ENCODE measurements at places on chromosomes 1 and 21.

DNA sequence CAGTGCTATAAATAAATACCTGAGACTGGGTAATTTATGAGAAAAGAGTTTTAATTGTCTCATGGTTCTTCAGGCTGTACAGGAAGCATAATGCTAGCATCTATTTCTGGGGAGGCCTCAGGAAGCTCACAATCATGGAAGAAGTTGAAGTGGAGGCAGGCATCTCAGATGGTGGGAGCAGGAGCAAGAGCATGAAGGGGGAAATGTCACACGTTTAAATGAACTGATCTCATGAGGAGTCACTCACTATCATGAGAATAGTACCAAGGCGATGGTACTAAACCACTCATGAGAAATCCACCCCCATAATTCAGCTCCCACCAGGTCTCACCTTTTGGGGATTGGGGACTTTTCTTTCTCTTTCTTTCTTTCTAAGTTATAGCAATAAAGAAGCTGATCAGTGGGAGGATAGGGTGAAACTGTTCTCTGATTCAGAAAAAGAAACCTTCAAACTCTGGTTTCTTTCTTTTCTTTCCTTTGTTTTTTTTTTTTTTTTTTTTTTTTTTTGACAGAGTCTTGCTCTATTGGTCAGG is 17.1 kb upstream of the SPAG17 start:
- no peak for DNase-seq

DNA sequence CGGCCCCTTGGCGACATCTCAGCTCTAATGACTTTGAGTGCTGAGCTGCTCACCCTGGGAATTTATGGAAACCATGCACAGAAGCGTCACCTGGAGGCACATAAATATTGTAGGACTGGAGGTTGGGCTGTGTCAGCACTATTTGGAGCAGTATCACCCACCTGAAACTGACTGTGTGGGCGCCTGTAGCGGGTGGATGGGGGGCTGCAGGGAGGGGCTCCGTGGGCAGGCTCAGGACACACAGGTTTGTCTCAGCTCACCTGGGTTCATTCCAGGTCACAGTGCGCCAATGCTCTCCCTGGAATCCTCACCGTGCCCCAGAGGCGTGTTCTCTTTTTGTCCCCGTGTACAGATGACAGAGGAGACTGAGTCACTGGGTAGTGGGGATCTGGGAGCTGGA is 74.8 kb upstream of the ACTL8 start:
- DNase-seq, result no peak

- DNase-seq, result no peak
Observed at GRCh38 chr1:54461731-54462596, 55.8 kb upstream of the SSBP3 start.

DNA sequence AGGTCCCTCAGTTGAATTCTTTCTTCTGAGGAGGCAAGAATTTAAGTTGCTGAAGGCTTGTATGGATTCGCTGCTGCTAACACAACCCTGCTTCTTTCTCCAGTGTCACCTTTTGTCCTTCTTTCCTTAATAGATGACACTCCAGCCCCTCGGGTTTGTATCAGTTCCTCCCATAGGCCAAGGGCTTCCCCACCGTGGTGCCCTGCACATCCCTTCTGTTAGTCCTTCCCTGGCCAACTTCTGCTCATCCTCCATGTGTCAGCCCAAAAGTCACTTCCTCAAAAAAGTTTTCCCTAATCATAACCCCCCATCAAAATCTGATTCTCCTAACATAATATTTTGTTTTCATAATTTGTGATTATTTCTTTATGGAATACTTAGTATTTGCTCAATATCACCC is 190.4 kb downstream of the RHOU start:
- no peak for DNase-seq

DNA sequence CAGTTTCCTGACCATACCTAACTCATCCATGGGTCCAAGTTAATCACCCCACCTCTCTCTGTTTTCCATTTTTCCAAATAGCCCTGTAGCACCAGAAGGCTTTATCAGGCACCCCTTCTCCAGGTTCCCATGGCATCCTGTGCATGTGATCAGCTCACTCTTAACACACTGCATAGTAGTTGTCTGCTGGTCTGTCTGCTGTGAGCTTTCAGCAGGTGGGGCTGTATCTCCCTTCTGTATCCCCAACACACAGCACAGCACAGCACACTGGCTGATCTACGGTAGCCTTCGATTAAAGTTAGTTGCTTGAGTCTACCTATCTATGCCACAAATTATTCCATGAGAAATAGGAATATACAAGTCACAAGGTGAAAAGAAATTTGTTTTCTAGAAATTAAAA is 54.3 kb upstream of the C1orf198 start:
- DNase-seq, result no peak

GRCh38 chr1:31706384-31707058 is 2.7 kb upstream of the COL16A1 start:
- no peak for DNase-seq

- no peak for DNase-seq
Observed at GRCh38 chr1:222750651-222751050, 13.6 kb downstream of the FAM177B start.

DNA sequence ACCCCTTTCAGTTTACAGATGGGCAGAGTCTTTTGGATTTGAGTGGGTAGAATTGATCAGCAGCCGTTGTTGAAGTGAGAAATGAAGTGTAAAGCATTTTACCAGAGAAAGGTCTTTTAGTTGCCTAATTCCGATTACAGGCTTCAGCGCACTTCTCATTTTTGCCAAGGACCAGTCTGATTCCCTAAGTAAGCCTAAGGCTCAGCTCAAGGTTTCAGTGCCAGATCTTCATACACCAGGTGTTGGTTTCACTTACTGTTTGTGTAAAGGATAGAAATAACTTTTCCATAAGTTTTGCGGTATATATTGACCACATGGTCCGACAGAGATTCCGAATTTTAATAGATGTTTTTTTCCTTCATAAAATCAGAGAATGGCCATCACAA is 83.9 kb upstream of the BMP8A start:
- no peak for DNase-seq

DNA sequence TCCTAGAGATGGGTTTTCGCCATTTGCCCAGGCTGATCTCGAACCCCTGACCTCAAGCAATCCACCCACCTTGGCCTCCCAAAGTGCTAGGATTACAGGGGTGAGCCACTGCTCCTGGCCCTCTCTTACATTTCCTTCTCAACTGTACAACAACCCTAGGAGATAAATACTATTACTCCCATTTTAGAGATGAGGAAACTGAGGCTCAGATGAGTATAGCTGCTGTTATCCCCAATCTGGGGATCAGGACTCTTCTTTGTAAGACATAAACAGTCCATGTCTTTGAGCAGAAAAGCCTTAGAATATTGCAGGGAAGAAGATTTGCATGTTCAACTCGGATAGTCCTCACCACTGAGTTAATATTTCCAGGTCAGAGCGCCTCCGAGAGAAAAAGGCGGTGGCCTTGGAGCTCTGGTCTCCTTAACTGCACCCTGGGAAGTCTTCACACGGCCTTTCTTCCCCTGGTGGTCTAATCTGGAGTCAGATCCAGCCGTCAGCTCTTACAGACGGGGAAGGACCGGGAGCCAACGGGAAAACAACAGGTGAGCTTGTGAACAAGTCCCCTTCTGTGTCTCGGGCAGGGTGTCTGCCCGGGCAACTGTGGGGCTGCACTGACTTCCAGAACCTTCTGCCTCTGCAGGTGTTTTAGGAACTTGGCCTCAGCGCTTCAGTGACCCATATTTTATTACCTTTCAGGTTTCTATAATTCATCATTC is 5.9 kb upstream of the OLIG1 start:
- no peak for DNase-seq

DNA sequence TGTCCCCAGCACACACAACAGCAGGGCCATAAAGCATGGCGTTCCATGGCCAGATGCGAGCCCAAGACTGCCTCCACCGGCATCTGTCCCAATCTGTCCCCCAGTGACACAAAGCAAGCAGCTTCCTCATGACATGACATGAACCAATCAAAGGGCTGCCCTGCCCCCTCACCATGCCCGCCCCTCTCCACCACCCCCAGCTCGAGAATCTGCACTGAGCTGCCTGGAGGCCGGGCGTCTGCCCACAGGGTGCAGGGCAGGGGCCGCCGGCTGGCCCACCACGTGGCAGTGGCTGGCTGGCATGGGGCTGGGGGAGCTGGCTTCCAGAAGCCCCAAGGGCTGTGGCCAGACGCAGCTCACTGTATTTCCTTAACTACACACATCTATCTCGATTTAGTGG is 27.8 kb downstream of the WNT9A start:
- no peak for DNase-seq

- DNase-seq, result no peak
Observed at GRCh38 chr1:217392441-217392840, 238.4 kb downstream of the GPATCH2 start.

DNA sequence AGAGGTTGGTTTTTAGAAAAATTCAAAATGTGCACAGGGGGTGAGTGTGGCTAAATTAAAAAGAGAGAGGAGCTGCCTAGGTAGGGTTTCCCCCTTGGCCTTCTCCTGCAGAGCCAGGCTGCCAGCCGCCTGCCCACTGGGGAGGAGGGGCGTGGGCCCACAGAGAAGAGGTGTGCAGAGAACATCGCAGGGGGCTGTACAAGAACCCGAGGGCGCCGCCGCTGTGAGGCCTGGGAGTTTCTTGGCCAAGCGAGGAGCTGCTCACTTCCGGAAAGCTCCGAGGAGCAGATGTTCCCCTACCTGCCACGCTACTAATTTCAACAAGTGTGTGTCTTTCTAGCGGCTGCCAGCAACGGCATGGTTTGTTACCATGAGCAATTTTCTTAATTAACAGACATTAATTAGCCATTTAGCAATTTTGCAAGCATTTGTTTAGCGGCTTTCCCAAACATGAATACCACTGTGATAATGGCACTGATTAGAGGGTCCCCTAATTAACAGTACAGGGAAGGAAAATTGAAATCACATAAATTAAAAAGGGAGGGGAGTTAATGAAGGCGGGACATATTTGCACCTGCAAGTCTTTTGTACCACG is 59.7 kb downstream of the MRPL37 start:
- DNase-seq, result no peak

GRCh38 chr1:164823486-164824279 is 264.7 kb downstream of the PBX1 start:
- no peak for DNase-seq

DNA sequence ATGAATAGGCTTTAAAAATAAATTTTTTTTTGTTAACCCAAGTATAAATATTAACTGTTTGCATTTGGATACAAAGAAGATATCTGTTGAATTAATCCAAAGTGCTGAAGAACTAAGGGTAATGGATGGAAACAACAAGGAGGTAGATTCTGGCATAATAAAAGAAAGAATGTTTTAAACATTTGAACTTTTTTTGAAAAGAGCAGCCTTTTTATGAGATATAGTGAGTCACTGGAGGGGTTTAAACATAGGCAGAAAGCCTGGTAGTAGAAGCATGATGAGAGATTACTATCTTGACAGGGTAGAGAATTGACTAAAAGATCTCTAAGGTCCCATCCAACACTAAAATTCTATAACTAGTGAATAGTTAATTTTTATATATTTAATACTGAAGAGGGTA is 2.7 kb downstream of the MIER1 start:
- DNase-seq, result no peak

DNA sequence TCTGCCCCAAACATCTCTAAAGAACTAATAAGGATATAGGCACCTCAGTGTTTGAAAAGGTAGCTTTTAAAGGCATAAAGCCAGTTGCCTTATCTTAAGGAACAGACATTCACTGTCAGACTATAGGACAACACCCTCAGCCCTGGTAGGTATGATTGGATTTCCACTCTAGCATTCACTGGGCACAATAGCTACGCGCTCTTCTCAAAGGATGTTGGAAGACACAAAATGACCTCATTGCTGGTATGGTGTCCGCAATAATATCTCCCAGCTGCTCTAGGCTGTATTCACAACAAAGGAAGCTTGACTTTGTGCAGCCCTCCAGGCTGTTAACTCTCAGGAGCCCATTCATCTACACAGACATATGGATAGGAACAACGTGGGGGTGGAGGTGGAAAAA is 119.4 kb upstream of the CXADR start:
- DNase-seq, result no peak
